Colonic mucosa (tissue), 4 donors: ENCODE measurements at places on chromosomes 6 and 20.

GRCh38 chr6:1786455-1787453 is 177.0 kb downstream of the FOXC1 start:
- no peak for DNase-seq

DNA sequence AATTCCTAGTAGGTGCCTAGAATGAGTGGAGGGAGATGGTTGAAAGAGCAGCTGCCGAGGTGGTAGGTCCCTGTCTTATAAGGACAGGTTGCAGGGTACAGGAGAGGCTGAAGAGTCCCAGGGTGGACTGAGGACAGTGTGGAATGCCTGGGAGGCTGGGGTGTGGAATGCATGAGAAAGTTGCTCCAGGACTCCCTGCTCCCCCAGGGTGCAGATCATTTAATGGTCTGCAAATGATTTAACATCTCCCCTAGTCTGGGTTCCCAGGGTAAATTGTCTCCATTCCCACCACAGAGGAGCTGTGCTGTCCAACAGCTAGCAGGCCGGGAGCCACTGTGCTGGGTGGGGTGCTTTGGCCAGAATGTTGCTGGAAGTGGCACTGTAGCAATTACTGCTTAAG is 76.0 kb downstream of the CD83 start:
- DNase-seq = no peak

DNA sequence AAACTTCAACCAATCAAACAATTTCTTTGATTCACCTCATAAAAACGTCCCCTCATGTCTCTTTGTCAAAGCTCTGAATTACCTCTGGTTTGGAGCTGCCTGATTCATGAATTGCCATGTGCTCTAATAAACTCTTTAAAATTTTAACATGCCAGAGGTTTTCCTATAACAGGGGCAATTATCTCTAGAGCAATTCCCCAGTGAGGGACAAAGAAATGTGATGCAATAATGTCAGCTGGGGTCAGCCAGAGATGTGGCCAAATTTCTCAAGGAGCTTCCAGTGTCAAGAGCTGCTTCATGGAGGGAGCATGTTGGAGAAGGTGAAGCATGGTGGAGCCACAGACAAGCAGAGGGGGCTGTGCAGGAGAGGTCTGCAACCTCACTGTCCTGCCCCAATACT is 38.7 kb upstream of the RFPL4B start:
- no peak for DNase-seq

DNA sequence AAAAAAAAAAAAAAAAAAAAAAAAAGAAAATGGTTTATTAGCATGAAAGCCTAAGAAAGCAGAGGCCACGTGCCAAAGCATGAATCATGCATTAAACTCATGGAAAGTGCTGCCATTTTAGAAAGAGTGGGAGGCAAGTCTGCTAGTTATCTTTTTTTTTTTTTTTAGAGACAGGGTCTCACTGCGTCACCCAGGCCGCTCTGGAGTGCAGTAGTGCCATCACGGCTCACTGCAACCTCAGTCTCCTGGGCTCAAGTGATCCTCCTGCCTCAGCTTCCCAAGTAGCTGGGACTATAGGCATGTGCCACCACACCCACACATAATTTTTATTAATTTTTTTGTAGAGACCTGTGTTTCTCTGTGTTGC is 5.2 kb downstream of the VWA7 start:
- no peak for DNase-seq

- DNase-seq = no peak
Observed at GRCh38 chr6:161462148-161462547, 188.3 kb upstream of the AGPAT4 start.
